ENCODE measurements at places on chromosomes 7 and 10.
A peak's percentile ranks its signal among the peaks of the same experiment; 100 is the strongest.

- DNase-seq: no peak
These were observed 147.1 kb downstream of the TRIL start for GRCh38 chr7:28811008-28811407.

- DNase-seq: no peak
These were observed 25.5 kb downstream of the C10orf105 start for GRCh38 chr10:71694039-71694501.

GRCh38 chr10:111017098-111017497 lies 59.7 kb upstream of the ADRA2A start:
- DNase-seq: no peak

DNA sequence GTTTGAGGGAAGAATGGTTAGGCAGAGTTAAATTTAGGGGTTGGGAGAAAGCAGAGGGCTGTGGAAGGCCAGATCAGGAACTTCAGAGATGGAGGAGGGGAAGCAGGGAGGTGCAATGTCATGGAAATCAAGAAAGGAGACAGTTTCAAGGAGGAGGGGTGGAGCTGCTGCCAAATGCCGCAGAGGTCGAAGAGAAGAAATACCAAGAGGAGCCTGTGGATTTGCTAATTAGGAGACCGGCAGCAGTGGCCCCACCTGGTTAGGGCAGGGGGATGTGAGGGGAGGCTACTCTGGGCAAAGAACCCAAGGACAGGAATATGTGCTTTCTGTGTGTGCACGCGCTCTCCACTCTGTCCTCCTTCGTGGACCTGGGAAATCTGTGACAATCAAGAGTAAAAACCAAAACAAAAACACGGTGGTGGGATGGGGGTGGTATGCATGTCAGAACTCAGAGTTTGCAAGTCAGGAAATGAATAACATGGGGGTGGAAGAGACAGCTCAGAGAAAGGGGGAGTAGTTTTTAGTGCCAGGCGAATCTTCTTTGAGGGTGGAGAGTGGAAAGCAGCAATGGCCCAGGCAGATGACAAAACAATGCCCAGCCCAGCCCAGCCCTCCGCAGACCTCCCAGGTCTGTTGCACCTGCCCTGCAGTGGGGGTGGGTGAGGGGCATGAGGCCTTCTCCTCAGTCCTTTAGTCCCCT lies 102.9 kb upstream of the PAX2 start:
- DNase-seq: no peak

DNA sequence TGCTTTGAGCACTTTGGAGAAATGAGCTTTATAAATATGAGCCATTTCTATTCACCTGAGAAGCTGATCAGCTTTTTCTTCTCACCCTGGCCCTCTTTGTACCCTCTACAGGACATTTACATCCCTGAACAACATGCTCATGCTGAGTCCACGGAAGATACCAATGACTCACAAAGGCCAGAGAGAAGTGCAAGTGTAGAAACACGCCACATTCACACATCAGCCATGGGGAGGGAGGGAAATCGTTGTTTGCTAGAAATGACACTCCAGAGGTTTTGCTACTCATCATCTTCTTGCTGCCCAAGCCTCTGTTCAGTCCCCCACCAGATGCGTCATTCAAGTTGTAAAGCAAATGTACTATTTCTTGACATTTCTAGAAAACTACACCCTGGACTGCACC lies 2.8 kb upstream of the UCN3 start:
- no peak for DNase-seq

DNA sequence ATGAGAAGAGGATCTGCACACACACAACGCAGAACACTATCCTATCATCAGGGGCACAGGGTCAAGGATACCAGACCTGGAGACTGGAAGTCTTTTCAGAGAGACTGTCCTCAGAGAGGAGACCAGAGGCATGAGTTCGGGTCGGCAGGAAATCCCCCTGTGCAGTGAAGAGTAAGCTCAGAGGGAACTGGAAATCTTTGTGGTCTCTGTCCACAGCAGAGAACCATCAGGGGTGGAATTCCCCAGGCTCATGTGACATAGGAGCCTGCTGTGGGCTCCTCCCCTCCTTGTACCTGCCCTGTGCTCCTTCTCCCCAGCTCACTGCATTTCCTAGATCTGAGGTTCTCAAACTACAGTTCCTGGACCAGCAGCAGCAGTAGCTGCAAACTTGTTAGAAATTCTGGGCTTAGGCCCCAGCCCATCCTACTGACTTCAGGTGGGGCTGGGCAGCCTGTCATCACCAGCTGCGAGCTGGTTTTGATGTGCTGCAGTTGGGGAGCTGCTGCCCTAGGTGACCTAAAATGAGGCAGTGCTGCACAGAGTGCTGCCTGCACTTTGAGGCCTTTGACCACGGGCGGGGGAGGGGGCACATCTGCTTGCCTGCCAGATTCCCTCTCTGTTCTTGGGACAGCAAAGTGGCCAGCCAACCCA lies 2.4 kb downstream of the ZMIZ2 start:
- no peak for DNase-seq

- peak; percentile 37 for DNase-seq
These were observed 95.5 kb downstream of the NKX6-2 start for GRCh38 chr10:132690401-132690800.

- no peak for DNase-seq
These were observed 11.3 kb downstream of the GRB10 start for GRCh38 chr7:50771120-50772002.

DNA sequence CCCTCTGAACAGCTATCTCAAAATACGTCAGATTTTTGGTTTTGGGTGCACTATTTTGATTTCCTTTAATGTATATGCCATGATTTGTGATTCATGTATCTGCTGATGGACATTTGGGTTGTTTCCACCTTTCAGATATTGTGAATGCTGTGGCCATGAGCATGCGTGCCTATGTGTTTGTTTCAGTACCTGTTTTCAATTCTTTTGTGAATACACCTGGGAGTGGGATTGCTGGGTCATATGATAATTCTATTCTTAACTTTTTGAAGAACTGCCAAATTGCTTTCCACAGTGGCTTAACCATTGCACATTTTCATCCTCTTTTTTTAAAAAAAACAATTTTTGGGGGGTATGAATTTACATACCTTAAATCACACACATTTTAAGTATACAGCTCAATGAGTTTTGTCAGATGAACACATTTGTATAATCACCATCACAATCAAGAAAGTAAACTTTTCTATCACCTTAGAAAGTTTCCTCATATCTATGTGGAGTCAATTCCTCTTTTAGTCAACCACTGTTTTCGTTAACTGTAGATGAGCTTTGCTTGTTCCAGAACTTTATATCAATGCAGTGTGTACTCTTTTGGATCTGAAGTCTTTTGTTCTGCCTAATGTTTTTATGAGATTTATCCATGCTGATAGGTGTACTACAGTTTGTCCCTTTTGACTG lies 36.9 kb downstream of the CYP26A1 start:
- DNase-seq: no peak

DNA sequence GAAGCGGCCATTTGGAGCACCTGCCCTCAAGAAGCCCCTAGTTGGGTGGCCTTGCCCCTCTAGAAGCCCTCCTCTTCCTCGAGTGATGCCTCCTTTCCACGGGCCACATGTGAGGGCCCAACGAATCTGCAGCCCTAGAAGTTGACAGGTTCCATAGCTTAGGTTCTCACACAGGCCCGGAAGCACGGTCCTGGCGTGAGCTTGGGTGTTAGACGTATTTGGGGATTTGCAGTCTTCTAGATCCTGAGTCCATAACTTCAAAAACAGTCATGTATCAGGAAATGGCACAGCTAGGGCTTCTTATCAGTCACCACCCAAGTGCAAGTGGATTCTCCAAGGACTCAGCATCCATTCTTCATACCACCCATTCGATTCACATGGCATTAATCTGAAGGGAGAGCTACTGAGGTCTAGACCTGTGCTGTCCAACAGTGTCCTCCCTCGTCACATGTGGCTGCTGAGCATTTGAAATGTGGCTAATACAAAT lies 477 bp upstream of the FBXW4 start:
- DNase-seq: peak; percentile 52

GRCh38 chr10:129707406-129708388 lies 240.7 kb downstream of the MGMT start:
- DNase-seq: no peak

DNA sequence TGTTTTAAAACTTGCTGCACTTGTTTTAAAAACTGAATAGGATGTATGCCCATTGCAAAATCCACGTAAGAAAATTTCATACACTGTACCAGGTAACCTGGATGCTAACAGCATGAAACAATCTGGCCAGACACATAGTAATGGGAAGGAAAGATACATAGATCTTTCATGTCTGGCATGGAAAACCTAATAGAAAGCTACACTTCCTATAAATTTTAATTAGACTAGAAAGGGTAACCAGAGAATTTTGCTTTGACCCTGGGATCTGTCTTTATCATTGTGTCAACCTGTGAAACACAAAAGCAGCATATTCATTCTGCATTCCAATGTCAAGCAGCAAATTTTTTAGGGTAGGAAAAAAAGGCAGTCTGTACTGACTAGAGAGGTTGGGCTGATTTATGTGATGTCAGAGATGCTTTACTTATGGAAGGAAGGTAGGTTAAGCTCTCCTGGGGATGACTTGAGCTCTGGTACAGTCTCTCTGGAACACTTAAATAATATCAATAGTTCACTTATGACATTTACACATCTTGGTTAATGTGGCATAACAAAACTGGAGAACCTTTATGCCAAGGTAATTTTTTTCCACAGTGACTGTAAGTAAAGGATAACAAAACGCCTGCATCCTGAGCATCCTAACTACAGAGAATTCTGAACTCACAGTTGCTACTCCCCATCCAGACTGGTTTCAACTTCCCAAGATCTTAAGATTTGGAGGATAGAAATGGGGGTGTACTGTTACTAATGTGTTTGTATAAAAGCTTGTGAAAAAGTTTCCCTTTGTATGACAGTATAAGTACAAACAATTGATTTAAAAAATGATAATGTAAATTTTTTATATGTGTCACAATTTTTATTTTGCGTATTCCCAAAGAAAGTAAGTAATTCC lies 44.7 kb downstream of the DOCK4 start:
- DNase-seq: no peak

- no peak for DNase-seq
These were observed 534.1 kb downstream of the AUTS2 start for GRCh38 chr7:70132226-70132851.

DNA sequence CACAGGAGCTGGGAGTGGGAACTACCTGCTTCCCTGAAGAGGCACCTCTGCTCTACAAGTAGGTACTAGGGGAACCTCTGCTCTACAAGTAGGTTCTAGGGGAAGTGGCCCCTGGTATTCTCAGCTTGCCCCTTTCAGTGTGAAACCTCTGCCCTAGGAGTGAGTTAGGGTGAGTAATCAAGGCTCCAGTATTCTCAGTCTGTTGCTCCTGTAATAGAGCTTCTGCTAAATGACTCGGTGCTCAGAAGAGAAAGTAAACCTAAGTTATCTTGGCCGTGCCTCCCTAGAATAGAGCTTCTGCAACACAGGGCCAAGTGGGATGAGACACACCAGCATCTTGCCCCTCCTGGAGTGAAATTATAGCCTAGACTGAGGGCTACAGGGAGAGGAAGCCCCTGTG lies 13.4 kb upstream of the RASSF4 start:
- DNase-seq: peak; percentile 25

DNA sequence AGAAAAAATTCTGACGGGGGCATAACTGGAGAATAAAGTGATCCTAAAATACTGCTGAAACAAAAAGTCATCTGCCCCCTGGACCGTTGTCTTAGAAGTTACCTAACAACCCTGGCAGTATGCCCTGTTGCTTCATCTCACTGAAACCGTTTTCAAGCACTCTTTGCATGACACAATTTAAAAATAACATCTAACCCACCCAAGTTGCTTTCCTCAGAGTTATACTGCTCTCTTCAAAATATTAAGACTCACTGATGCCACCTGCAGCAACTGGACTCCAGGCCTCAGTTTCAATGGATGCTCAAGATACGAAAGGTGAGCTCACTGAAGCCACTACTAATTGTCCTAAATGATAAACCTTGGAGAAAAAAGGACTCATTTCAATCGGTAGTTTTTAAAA lies 57.4 kb downstream of the CDK6 start:
- no peak for DNase-seq

DNA sequence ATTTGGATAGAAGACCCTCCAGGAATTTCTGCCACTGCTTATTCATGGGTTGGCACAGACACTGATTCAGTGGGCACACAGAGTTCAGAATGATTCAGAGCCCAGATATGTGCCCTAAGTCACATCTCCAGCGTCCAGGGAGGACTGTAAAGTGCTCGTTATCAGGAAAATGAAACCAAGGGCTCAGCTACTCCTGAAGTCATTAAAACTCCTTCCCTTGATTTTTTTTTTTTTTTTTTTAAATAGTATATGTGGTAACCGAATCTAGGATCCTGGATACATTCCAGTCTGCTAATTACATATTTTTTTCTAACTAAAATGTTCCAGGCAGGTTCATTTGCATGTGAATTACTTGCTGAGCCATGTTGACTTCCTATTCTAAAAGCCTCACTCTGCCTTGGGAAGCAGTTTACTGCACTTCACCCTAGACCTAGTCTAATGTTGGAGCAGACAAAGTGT lies 34.7 kb downstream of the MET start:
- DNase-seq: no peak

DNA sequence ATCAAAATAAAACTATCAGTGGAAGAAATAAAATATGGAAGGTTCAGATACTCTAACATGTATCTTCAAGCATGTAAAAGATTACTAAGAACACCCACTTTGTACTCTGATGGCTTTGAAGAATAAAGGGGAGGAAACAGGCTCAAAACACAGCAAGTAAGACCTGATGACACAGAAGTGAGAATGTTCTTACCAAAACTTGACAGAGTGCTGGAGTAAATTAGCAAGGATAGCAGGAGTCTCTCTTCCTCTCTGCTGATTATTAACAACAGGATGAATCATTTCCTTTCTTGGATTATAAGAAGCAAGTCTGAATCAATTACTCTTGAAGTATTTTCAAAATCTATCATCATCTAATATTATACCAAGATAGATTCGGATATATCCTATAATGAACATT lies 47.5 kb downstream of the GLI3 start:
- no peak for DNase-seq

GRCh38 chr7:132578826-132579225 lies 2.6 kb upstream of the PLXNA4 start:
- DNase-seq: no peak

- peak; percentile 85 for DNase-seq
These were observed at the start of gene TMEM196 for GRCh38 chr7:19772841-19773760. TMEM196 (minus strand) TSS chr7:19773617; CDS start chr7:19772696, 921 bp downstream.

- DNase-seq: no peak
These were observed 113.7 kb downstream of the CDK14 start for GRCh38 chr7:90709501-90710465.

- DNase-seq: peak; percentile 85
These were observed 302.9 kb upstream of the PODXL start for GRCh38 chr7:131859147-131859821.

- peak; percentile 32 for DNase-seq
These were observed 109.4 kb upstream of the GPR26 start for GRCh38 chr10:123556736-123557135.

All from islet precursor cell (in vitro differentiated cells).